ENCODE measurements at places on chromosomes 1 and 21.

DNA sequence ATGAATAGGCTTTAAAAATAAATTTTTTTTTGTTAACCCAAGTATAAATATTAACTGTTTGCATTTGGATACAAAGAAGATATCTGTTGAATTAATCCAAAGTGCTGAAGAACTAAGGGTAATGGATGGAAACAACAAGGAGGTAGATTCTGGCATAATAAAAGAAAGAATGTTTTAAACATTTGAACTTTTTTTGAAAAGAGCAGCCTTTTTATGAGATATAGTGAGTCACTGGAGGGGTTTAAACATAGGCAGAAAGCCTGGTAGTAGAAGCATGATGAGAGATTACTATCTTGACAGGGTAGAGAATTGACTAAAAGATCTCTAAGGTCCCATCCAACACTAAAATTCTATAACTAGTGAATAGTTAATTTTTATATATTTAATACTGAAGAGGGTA lies 2.7 kb downstream of the MIER1 start:
- DNase-seq: no peak

DNA sequence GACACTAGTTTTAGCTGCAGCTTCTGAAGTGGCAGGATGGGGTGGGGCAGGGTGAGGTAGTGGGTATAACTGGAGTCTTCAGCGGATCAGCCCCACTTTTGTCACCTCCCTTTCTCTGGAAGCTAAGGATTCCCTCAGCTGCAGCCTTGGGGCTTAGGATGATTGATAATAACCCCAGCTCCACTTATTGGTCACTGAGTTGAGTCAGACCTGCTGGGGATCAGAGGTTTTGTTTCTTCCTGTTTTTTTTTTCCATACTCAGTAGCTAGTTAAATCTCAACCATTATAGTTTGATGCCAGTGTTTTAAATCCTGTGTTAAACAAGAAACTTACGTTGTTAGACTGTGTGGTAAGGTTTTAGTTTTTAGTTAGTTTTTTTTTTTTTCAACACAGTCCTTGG lies 57.2 kb downstream of the LAMC1 start:
- DNase-seq: no peak

DNA sequence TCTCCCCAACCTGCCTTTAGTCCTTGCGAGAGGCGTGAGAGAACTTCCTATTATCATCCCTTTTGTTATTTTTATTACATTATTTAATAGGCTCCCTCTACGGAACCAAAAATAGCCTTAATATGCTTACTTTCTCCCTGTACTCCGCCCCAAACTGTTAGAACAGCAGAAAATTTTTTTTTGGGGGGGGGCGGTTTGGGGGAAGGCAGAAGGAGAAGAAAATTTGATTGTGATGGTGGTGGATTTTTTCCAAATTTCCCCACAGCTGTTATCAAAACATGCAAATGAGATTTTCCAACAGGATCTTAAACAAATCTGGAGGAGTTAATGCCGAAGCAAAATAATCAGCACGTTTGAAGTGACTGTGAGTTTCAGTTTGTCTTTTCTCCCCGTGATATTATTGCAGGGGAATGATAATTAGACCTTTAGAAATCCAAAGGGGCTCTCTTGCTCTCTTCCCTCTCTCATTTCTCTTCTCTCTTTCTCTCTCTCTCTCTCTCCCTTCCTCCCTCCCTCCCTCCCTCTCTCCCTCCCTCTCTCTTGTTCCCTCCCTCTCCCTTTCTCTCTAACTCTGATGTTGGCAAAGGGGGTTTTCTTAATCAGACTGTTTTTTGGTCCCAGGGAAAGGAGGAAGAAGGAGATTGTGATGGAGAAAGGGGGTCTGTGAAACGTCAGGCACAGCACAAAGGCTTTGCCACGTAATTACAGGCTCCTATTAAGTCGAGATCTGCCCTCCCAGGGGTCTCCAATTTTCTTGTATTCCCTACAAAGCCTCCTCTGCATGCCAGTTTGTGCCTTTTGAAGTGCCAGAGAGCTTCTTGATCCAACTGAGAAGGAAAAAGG lies 1.1 kb upstream of the PRRX1 start:
- DNase-seq: peak; percentile 36

DNA sequence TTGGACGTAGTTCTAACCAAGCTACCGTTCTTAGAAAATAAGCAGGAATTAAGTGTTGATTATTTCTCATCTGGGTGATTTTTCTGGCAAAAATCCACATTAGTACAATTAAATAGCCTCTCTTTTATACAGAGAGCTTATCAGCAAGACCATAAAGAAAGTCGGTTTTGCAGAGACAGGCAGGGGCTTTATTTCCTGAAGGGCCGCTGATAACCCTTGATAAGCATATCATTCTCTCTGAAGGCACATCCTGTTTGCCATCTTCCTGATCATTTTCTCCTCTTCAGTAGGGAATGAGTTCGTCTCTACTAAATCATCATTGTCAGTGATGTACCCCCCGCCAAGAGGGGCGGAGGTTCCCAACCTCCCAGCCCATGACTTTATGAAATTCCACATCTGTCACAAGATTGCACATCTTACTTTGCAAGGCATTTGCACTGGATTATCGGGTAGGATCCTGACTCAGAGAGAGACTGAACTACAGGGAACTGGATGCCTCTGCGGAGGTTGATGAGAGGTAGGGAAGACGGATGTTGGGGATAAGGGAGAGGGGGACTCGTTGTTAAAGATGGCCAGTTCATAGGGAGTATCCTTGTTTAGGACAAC lies 115.7 kb downstream of the KCNJ6 start:
- no peak for DNase-seq

DNA sequence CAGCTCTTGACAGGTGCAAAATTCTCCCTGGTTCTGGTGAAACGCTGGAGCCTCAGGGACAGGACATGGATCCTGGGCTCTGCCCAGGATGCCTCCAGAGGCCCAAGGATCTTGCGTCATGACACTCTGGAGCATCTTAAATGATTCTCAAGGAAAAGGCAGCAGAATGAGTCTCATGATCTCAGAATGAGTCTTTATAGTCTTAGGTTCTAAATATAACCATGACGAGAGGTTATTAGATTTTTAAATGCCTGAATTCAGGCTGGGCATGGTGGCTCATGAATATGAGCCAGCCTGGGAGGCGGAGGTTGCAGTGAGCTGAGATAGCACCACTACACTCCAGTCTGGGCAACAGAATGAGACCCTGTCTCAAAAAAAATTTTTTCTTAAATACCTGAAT lies 55.5 kb downstream of the ECE1 start:
- DNase-seq: no peak

DNA sequence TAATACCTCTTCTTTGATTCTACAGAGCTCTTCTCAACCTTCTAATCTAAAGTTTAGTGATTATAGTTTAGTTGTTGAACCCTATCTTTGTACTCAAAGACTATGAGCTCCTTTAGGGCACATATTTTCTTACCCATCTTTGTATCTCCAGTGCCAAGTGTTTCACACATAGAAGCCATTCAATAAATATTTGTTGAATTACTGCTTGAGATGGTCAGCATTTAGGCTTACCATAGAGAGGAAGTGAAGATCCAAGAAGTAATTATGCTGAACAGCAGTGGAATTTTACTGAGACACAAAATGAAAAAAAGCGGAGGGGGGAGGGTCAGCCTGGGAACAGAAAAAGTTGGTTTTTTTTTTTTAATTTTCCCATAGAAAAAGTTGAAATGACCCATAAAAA lies 21.9 kb downstream of the PIK3R3 start:
- DNase-seq: no peak

GRCh38 chr21:33171616-33172169 lies 58.0 kb upstream of the IFNAR2 start:
- no peak for DNase-seq
